Renal cortex interstitium (tissue), 15 donors: ENCODE measurements at places on chromosomes 1 and 21. TPM values are rescaled to one million over a fixed set of nuclear protein-coding genes. Genes with fewer than 3 reads are reported as not detected.

DNA sequence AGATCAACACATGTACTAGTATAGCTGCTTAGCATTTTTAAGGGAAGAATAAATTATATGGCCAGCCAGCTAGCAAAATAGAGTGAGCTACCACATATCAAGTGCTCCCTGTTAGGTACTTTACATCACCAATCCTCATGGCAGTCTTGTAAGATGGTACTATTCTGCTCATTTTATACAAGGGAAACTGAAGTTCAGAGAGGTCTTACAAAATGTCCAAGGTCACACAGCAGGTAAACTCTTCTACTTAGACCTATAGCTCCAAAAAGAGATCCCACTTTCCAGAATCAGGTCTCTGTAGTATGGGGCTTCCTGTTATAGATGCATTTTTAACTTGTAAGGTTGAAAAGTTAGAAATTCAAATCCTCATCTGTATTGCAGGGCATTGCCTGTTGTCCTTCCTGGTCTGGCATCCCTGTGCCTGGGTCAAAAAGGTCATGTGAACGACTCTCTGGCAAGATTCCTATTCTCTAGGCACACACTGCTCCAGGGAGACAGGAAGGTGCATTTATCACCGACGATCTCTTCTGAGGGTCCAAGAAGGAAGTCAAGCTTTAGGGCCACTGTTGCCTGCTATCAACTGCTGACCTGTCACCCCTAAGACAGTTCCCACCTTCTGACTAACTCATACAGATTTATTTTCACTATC lies 41.1 kb downstream of the TRIT1 start:
- no peak for DNase-seq

DNA sequence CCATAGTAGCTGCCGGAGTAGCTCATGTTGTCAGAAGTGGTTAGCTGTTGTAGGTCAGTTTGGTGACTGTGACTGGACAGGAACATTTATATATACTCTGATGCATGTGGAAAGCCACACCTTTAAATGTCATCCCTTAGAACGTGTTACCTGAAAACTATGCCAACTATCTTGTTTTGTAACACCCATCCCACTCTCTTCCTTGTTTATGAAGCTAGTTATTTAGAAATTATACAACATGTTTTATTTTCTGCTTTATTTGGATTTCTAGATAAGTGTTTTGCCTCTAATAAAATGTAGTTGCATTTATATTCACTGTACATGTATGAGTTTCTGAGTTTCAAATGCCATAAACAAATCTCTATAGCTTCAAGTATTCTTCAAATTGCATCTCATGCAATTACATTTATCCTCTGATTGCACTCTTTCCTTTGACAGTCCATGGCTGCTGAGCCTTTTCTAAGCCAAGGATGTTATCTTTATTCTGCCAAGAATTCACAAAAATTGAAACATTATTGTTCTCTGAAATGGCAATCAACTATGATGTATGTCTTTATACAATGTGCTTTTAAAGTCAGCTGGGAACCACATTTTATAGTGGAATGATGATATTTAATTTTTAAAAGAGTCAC lies at the start of gene KRTAP19-7:
TSS of gene KRTAP19-7 (minus strand) at position 51 of the 632 bp plus-strand sequence. CDS start at position 26, 25 bp downstream.
- DNase-seq = no peak

DNA sequence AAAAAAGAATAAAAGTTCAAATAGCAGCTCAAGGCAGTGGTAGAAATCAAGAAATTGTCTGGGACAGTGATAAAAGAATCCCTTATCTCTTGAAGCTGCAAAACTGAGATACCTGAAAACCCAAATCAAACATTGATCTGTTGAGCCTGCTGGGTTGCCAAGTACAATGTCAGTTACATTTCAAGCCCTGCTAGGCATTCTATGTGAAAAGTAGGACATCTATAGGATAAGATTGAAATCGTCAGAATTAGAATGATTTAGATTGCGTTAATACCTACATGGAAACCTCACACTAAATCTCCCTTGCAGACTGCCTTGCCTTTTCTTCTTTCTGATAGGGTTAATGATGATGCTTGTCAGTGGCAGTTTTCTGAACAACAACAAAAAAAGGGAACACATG lies 1684.4 kb upstream of the B3GALT2 start:
- no peak for DNase-seq

DNA sequence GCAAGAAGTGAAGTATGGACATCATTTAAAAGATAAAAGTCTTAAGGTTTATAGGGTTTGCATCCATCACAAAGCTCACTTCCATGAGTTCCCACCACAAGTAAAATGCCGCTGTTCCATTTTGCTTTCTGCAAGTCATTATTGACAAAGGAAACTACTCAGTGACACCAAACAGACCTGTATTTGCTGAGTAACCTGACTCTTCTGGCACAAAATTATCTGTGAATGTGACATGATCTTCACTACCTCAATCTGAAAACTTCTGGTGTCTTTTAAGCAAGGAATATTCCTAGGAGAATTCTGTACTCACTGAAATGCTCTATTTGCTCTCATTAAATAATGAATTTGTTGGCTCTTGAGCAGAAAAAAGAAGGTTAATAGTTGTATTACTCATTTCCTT lies 1077.4 kb upstream of the ADGRL4 start:
- DNase-seq = no peak

DNA sequence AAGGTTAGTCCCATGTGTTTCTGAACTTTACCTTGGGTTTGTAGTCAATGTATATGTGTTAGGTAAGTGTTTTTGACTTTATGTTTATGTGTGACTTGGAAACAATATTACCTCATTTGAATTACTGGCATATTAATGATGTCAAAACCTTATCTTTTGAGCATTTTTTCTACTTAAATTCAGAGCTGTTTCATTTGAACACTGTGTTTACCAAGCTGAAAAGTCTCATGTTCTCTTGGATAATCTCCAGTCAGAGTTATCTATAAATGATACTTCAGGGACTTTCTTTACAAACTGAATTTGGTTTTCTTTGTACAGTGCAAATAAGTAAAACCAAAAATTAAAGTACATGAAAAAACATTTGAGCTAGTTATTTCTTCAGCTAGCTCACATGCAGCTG lies 30.0 kb downstream of the ADAMTS1 start:
- no peak for DNase-seq

Gene PEX19
- polyA plus RNA-seq = 80.8 TPM

Gene EPS8L3
- polyA plus RNA-seq = 0.62 TPM
